Left kidney (tissue), 8 donors: ENCODE measurements at places on chromosomes 1 and 21.

DNA sequence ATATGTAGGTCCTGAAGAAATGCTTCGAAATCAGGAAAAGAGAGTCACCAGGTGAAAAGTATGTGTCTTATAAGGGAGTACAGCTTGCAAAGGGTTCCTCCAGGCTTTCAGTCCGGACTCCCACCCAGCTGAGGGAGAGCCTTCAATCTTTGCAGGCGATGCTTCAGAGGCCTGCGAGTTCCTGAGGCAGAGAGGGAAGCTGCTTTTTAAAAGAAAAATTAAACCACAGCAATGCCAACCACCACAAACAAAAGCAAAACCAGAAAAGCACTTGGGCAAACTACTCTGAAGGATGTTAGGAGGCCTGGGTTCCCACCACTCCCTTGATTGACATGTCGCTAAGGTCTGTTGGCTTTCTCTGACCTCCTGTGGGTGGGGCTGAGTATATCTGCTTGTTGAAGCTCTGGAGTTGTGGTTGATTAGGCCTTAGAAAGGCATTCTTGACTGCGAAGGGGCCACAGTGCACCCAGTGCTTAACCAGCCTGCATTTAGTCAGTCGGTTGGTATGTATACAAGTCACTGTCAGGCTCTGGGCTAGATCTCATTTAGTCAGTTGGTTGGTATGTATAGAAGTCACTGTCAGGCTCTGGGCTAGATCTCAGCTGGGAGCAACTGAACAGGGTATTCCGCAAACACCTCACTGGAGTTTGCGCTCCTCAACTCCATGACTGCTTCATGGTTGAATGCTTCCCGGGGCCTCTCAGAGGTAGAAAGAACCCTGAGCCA lies 1.2 kb downstream of the NIPAL3 start:
- no peak for DNase-seq

DNA sequence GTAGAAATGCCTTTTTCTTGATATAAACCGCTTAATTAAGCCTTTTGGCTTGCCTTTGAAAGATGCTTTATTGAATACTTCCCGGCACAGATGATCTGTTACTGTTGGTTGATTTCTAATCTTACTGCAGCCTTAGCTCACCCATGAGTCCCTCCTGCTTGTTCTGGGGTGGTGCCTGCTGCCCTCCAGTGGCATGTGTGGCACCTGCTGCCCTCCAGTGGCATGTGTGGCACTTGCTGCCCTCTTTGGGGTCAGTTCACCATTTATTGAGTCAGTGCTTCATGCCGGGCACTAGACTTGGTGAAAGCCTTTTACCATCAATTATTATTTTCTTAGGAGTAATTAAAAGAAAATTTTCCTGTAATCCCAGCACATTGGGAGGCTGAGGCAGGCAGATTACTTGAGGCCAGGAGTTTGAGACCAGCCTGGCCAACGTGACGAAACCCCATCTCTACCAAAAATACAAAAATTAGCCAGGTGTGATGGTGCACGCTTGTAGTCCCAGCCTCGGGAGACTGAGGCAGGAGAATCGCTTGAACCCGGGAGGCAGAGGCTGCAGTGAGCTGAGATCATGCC lies 54.3 kb downstream of the ADARB1 start:
- peak; percentile 41 for DNase-seq

GRCh38 chr1:222171005-222171404 lies 376.9 kb downstream of the HHIPL2 start:
- peak; percentile 10 for DNase-seq

DNA sequence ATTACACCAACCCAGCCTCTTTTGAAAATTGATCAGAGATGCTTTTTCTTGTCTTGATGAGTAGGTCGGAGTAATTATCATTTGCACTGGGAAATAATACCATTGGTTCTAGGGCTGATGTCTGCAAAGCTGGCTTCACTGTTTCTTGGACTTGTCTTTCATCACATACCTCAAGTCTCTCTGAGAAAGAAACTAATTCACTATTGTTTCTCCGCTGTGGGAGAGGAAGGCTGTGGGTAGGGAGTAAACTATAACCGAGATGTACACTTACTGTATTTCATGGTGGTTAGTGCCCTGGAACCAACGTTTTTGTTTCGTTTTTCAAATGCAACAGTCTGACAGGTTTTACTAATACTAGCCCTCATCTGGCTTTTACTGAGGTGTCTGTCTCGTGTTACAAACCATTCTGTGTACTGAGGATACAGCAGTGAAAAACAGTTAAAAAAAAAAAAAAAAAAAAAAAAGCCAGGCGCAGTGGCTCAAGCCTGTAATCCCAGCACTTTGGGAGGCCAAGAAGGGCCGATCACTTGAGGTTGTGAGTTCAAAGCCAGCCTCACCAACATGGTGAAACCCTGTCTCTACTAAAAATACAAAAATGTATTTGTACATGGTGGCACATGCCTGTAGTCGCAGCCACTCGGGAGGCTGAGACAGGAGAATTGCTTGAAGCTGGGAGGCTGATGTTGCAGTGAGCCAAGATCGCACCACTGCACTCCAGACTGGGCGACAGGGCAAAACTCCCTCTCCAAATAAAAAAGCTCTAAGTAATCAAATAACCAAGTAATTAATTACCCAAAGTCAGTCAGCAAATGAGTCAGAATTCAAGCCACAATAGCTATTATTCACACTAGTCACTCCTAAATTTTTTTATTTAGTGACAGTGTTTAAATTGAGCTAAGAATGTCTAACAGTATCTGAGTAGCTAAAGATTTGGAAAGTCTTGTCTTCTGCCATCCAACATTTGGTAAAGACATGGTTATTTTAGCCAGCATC lies 23.3 kb downstream of the TOMM20 start:
- no peak for DNase-seq

- DNase-seq, result no peak
These were observed 231.3 kb downstream of the TOMM20 start for GRCh38 chr1:234897390-234897749.

GRCh38 chr21:27329255-27329851 lies 362.5 kb upstream of the ADAMTS5 start:
- peak; percentile 58 for DNase-seq

GRCh38 chr1:34406377-34406776 lies 229.7 kb downstream of the C1orf94 start:
- no peak for DNase-seq

DNA sequence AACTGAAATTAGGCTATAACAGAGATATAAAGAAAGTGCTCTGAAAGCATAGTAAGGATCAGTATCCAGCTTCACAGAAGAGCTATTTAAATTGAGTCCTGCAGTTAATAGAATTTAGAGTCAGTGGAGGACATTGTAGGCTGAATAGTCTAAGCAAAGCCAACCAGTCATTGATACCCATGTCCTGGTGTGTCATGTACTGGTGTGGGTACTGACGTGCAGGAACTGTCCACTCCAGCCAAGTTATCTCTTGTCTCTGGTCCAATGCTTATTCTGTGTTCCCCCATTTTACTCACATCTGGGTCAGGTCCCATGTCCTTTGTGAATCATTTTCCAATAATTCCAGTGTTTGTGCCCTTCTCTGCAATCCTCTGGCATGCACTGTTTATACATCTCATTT lies 90.0 kb downstream of the MACF1 start:
- no peak for DNase-seq

DNA sequence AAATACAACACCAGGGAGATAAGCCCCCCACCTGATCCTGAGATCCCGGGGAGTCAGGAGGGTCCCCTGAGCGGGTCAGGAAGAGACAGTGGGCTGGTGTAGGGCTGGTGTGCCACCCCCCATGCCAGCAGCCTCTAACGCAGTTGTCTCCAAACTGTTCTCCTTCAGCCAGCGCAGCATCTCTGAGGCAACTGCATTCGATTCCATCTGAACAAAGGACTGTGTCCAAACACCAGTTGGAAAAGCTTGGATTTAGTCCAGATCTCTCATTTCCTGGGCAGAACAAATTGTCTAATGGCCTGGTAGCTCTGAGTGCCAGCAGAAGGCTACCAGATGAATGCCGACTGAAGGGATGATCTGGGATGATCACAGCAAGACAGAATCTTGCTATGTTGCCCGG lies 44.1 kb upstream of the EIF4G3 start:
- no peak for DNase-seq

DNA sequence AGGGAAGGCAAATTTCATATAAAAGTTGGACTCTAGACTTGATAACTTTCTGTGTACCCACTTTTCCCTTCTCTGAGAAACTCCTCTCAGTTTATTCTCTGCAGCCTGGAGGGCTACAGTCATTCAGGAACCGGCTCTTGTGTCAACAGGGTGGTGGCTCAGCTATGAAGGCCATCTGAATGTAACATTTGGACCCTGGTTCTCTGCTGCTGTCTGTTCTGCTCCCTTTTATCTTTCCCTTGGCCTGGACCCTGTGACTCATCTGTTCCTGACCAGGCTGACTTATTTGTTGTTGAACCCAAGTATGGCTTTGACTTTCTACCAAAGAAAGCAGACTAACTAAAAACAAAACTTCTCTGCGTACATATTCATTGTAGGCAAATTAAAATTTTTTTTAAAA lies 75.4 kb downstream of the CENPF start:
- no peak for DNase-seq

GRCh38 chr21:42343556-42343955 lies 7.2 kb downstream of the TFF2 start:
- DNase-seq, result no peak

DNA sequence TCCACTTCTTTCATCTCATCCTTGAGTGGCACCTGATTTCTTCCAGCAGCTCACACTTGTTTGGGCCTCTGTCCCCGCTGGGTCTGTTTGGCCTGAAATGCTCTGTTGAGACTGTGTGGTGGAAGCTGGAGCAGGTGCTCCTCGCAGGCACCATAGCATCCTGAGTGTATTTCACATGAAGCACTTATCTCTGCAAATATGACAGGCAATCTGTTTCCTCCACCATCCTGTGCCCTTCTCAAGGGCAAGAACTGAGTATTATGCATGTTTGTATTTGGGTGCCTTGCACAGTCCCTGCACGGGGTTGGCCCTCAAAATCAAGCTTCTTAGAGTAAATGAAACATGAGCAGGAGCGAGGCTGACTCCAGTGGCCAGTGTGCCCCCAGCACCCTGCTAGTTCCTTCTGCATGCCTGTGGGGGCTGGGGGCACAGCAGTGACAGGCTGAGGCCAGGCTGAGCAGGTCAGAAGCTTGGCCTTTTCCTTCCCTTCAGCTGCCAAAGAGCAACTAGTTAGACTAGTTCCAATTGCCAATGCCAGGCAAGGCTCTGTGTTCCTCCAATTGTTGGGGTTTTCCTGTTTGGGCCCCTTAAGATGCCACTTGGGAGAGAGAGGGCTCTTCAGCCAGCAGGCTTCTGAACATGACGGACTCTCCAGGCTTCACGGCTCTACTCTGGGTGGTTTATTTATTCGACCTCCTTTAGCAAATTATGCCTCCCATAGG lies 129.6 kb upstream of the ATP1A1 start:
- no peak for DNase-seq

GRCh38 chr1:213914392-213914791 lies 73.4 kb upstream of the PROX1 start:
- DNase-seq, result no peak
